GM20000 (cell line): ENCODE measurements at places on chromosomes 5 and 9.

DNA sequence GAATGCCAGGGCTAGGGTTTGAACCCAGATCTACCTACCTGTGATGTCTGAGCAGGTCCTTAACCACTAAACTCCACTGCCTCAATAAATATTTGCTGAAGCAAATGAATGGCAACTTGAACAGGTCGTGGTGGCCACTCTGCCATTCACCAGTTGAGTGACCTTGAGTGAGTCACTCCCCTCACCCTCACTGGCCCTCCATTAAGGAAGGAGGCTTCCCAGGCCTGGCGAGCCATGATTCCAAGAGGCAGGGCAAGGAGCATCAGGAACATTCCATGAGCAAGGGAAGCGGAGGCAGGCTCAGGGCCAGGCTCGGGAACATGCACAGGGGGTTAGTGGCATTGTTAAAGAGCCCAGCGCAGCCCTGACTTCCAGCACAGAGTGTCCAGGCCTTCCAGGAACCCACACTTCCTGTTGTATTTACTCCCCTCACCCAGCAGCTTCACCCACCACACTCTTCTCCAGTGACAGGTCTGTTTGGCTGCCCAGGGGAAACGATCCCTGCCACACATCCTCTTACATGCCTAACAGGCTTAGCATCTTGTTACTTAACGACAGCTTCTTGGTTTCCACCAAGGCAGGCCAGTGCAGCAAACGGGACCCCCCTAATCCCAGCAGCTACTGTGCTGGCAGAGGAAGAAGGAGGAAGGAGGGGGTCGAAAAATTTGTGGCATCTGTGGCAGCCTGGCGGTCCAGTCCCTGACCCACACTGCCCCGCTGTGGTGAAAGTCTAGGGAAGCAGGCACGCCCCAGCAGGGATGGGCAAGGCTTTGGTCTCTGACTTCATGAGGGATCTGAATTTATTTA is 43.7 kb upstream of the TTC1 start:
- DNase-seq, result no peak

DNA sequence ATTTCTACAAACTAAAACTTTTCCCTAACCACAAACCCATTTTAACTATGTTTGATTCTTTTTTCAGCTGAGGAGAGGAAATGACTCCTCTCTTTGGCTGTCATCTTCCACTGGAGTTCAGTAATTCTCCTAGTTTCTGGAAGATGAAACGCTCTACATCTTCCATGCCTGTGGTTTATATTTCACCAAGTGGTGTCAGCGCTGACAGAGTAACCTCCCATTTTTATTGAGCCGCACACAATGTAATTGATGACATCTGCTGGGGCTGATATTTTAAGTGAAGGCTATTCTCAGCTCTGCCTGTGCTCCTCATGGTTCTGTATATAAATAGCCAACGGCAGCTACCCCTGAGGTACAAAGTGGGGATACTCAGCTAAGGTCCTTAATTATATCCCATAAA is 234.6 kb downstream of the SPOCK1 start:
- no peak for DNase-seq

- no peak for DNase-seq
These were observed 116.6 kb downstream of the DROSHA start for GRCh38 chr5:31415009-31415923.

DNA sequence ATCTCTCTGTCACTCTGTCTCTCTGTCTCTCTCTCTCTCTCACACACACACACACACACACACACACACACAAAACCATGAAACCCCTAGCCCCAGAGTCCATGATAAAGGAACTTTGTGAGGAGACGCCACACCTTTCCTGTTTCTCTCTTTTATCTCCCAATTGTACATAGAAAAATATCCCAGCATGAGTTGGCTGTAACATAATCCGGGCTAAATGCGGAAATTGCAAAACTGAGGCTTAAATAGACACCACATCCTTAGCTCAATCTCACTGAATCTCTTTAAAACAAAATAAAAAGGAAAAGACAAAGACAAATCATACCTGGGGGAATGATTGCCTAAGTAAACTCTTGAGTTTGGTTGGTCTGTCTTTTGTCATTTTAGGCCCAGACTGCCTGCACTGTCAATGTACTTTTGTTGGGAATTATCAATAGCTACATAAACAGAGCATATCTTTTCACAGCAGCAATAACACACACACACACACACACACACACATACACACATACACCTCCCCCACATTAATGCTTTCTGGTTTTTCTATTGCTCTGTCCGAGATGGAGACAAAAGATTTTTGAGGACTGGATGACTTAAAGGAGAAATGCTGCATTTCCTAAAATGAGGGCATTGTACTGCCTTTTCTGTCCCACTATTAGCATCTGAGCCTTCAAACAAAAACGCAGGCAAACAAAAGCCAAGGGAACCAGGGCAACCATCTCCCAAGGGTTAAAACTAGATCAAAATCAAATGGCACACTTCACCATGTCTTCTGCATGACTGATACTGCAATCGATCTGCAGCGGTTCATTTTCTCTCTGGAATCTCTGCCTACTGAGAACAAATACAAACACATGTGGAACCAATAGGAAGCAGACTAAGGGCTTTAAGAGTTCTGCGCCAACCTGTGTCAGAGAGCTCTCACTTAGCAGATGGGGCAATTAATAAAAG is 321.5 kb downstream of the NFIB start:
- DNase-seq, result no peak

DNA sequence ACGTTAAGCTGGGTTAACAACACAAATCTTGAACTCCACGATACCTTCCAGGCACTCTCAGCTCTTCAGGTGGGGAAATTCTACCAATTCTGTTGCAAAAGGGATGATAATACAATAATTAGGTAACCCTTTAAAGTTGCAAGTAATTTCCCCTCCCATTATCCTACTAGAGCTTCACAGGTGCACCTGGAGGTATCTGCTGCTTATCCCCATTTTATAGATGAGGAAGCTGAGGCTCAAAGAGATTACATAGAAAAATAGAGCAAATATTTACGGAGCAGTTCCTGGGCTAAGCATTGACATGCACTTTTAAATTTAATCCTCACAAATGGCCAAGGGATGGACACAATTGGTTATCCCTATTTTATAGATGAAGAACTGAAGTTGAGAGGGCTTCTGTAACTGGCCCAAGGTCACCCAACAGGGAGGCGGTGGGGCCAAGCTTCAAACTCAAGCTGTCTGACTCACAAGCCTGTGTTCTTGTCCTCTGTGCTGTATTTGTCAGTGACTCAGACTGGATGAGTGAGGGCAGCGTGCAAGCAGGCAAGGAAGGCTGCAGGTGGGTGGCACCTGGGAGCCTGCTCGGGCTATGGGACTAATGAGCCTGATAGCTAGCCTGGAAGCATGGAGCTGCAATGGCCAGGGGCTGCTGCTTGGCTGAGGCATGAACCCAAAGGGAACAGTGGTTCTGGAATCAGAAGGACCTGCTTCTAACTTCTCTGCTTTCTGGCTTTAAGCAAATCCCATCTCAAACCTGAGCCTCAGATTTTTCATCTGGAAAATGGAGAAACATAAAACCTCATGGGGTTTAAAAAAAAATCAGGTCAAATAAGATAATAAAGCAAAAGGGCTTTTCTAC is 105.5 kb downstream of the PDE6A start:
- DNase-seq, result no peak

DNA sequence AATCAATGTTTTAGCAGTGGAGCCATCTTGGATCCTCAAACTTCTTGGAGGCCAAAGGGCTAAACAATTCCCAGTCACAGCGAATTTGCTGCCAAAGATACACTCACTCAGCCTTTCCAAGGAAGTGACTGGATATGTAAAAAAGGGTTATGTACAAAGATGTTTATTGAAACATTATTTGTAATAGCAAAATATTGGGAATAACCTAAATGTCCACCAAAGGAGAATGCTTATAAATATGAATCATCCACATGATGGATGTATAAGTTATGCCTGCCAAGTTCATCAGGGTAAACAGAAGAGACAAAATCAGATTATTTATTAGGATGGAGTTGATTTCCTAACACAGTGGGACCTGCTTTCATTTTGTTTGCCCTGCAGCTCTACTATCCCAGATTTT is 145.2 kb upstream of the ABCA1 start:
- DNase-seq, result no peak

GRCh38 chr9:81720450-81721086 is 31.2 kb upstream of the TLE1 start:
- DNase-seq, result no peak

GRCh38 chr5:76608833-76609232 is 14.4 kb downstream of the F2RL2 start:
- peak; percentile 32 for DNase-seq

DNA sequence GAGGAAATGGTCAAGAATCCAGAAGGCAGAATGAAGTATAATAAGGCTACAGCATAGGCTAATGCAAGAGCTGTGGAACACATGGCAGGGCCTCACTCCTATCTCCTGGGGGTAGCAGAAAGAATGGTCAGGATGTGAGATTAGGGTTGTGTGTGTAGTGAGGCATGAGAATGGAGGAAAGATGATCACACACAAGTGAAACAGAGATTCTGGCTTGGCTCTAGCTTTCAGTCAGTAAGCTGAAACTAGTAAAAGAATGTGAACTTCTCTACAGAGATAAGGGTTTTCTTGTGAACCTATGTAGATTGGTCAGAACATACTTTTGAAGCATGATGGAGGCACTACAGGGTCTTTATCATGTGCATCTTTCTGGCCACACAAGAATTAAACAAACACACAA is 298.8 kb downstream of the ASTN2 start:
- peak; percentile 9 for DNase-seq

- DNase-seq, result peak; percentile 21
These were observed 17.5 kb upstream of the ROPN1L start for GRCh38 chr5:10424124-10424731.

GRCh38 chr9:13386316-13386715 is 106.8 kb upstream of the MPDZ start:
- DNase-seq, result no peak

- no peak for DNase-seq
These were observed 60.8 kb downstream of the MEGF10 start for GRCh38 chr5:127351418-127351817.

- no peak for DNase-seq
These were observed 221.2 kb downstream of the GABRG2 start for GRCh38 chr5:162288647-162289296.

- DNase-seq, result peak; percentile 48
These were observed 11.1 kb downstream of the SMU1 start for GRCh38 chr9:33065157-33066076.

- DNase-seq, result no peak
These were observed 592.5 kb downstream of the CCDC171 start for GRCh38 chr9:16145196-16145950.

DNA sequence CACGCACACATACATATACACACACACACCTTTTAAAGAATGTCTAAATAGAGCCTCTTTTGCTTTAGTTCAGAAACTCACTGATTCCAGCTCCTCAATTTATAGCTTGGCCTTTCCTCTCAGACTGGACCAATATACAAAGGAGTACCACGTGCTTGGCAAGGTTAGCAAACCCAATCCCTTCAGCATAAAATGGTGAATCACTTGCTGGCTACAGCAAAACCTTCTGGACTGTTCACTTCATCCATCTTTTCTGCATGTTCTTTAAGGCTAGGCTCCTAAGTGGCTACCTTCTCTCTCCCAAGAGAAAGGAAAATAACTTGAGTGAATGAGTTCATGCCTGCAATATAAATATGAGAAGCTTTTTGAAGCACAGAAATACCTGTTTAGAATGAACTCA is 109.7 kb downstream of the LPAR1 start:
- no peak for DNase-seq
